ENCODE measurements at places on chromosomes 16 and 17. TPM values are rescaled to one million over a fixed set of nuclear protein-coding genes. Genes with fewer than 3 reads are reported as not detected.

The ZNF764 gene
- total RNA-seq, result 4.6 TPM

The KRT40 gene
- not detected for total RNA-seq

The ARL5C gene
- total RNA-seq, result not detected

The CDIP1 gene
- total RNA-seq, result 9.1 TPM

The SCGB1C2 gene
- total RNA-seq, result not detected

The CTRL gene
- total RNA-seq, result 0.88 TPM

The CHST5 gene
- not detected for total RNA-seq

The TMIGD1 gene
- not detected for total RNA-seq

The TRAF4 gene
- total RNA-seq, result 6.2 TPM

The FOXC2 gene
- total RNA-seq, result not detected

The EVPL gene
- 1.3 TPM for total RNA-seq

The KRTAP2-2 gene
- total RNA-seq, result not detected

The MEFV gene
- total RNA-seq, result 7.7 TPM

The SDR42E2 gene
- total RNA-seq, result 0.22 TPM

The CIBAR2 gene
- not detected for total RNA-seq

The TTLL6 gene
- 0.66 TPM for total RNA-seq

The KCNAB3 gene
- 2.8 TPM for total RNA-seq

The AXIN2 gene
- 4.2 TPM for total RNA-seq

The CCL5 gene
- total RNA-seq, result 0.82 TPM

The SLC35G6 gene
- not detected for total RNA-seq

The TRAP1 gene
- total RNA-seq, result 40.1 TPM

The UNC13D gene
- total RNA-seq, result 8.6 TPM

The CHD9NB gene
- total RNA-seq, result 0.51 TPM

The ABAT gene
- 8.8 TPM for total RNA-seq

The KRT24 gene
- not detected for total RNA-seq

The PPP1R1B gene
- 100 TPM for total RNA-seq
